GM04503 (cell line): ENCODE measurements at places on chromosomes 1 and 21.

DNA sequence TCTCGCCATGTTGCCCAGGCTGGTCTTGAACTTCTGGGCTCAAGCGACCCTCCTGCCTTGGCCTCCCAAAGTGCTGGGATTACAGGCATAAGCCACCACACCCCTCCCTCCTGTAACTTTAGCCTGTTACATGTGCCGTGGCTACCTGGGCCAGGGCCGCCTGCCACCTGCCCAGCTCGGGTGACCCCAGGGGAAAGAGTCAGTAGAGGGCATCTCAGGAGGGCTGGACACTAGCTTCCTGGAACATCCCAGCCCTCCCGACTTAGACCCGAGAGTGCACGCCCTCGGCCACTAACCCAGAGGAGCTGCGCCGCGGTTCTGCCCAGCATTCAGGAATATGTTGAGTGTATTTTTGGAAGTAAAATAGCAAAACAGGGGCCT lies 40.4 kb upstream of the TMEM52 start:
- DNase-seq, result no peak

DNA sequence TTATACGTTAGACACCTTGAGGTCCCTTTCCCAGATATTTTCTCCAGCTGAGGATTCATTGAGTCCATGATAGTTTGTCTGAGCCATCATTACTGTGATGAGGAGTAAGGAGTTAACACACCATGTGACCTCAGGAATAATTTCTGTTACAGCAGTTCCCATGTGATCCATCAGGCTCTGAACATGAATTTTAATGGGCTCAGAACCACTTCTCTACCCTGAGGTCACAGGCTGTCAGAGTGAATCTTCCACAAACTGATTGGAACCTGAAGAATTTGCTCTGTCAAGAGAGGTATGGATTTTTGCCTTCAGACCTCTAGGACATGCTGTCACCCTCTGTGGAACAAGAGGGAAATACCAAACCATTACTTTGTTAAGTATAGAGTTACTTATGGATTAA lies 81.0 kb downstream of the NTMT2 start:
- no peak for DNase-seq

DNA sequence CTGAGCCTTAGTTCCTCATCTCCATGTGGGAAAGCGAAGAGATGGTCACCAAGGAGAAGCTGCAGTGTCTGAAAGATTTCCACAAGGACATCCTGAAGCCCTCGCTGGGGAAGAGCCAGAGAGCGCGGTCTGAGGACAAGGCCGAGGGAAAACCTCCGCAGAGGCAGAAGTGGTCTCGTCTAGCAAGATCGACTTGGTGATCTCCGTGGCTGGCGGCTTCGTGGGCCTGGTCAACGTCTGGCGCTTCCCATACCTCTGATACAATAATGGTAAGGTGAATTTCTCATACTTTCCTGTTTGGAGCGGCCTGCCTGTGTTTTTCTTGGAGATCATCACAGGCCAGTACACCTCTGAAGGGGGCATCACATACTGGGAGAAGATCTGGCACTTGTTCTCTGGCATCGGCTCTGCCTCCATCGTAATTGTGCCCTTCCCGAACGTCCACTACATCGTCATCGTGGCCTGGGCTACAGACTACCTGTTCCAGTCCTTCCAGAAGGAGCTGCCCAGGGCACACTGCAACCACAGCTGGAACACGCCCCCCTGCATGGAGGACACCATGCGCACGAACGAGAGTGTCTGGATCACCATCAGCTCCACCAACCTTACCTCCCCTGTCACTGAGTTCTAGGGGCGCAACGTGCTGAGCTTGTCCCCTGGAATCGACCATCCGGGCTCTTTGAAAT lies 841.1 kb upstream of the TMPRSS15 start:
- DNase-seq, result no peak

- no peak for DNase-seq
These were observed 51.1 kb upstream of the PDC start for GRCh38 chr1:186511761-186512637.

GRCh38 chr1:95154096-95154495 lies 36.9 kb downstream of the TLCD4 start:
- no peak for DNase-seq

- DNase-seq, result no peak
These were observed 606.0 kb downstream of the SMYD3 start for GRCh38 chr1:245901037-245901436.

DNA sequence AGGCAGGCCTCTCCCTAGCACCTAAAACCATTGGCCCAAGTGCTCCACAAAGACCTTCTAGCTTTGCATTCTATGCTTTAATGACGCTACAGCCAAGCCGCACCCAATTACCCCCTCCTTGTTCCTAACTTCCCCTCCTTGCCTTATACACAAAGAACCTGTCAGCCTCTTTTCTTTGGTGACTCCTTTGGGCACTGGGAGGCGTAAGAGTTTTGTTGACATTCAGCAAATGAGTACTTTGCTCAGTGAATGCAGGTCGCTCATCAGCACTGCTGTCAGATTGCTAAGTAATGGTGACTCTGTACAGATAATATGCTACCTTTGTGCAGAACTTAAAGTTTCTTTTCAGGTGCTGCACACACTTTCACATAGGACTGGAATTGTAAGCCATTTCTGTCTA lies 187.6 kb upstream of the FAM78B start:
- no peak for DNase-seq

GRCh38 chr1:108692724-108693655 lies 880 bp downstream of the PRPF38B start:
- DNase-seq, result no peak

- no peak for DNase-seq
These were observed 282.1 kb upstream of the LYPLAL1 start for GRCh38 chr1:218891577-218891976.

DNA sequence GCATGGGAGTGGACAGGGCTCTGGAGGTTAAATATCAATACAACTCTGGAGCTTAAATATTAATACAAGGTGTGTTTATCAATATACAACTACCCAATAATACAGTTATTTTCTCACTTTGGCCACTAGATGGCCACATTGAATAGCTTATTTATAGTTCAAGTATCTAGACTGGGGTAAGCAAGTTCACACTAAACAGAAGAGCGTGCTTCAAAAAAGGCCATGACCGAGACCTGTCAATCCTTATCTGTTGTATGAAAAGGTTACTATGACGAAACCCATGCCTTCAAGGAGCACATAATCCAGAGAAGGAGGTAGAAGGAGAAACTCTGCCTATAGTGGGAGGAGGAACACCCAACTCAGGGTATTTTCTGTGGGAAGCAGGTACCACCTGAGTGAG lies 29.1 kb downstream of the CHML start:
- no peak for DNase-seq

- DNase-seq, result no peak
These were observed 152.0 kb upstream of the GRIK3 start for GRCh38 chr1:37186246-37186756.

DNA sequence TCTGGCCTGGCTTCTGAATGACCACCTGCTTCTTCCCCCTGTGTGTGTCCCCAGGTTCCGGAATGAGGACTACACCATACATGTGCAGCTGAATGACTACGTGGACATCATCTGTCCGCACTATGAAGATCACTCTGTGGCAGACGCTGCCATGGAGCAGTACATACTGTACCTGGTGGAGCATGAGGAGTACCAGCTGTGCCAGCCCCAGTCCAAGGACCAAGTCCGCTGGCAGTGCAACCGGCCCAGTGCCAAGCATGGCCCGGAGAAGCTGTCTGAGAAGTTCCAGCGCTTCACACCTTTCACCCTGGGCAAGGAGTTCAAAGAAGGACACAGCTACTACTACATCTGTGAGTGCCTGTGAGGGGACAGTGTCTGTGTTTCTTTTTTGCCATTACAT lies 3.6 kb downstream of the EFNA1 start:
- DNase-seq, result no peak

GRCh38 chr1:226309398-226310244 lies 657 bp upstream of the LIN9 start:
- no peak for DNase-seq

- no peak for DNase-seq
These were observed 12.9 kb downstream of the DESI2 start for GRCh38 chr1:244665771-244666217.

GRCh38 chr1:154682254-154682653 lies 74.3 kb upstream of the ADAR start:
- no peak for DNase-seq

DNA sequence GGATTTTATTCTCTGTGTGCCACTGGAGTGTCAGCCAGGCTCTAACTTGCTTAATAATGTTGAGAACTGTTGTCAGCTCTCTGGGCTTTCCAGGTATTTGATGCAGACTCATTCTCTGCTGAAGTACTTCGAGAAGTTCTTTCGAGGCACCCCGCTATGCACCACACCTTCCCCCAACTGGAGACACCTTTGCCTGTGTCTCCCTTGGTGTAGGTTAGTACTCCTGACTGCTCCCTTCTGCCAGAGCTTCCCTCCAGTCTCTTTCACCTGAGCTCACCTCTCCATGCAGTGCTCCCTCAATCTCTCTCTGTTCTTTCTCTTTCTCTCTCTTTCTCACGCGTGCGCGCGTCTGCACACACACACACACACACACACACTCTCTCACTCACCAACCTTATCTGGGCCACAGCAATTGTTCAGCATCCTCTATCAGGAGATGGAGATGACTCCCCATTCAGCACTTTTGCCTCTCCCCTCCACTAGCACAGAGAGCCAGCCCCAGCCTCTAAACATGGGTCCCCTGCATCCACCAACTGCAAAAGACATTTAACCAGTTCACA lies 14.0 kb upstream of the MGST3 start:
- DNase-seq, result no peak

DNA sequence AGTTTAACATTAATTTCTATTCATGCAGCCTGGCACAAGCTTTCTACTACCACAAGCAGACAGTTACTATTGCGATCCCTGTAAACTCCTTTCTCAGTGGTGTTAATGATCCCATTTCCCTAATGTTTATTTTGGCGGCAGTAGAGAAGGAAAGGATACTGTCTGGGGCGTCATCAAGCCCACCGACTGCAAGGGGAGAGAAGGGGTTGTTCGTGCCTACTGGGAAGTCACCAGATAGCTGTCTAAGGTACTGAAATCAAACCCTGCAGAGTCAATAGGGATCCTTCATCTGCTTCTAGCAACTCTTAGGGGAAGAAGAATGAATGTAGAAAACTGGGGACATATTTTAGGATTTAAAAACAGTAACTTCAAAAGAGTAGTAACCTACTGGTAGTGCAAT lies 95.2 kb upstream of the ADAR start:
- DNase-seq, result no peak

DNA sequence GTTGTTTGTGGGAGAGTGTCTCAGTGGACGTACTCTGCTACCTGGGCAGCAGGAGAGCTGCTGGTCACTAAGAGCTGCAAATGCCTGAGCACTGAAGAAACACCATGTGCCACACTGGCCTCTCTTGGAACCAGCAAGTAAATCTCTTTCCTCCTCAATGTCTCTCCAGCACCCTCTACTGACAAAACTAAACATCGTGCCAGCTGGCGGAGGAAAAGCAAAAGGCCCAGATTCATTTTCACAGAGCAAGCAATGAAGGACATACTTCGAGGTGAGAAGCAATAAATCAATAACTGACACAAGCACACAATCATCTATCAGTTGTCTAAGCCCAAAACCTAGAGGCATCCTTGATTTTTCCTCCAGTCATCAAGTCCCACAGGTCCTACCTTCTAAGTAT lies 78.1 kb downstream of the RERE start:
- DNase-seq, result no peak

DNA sequence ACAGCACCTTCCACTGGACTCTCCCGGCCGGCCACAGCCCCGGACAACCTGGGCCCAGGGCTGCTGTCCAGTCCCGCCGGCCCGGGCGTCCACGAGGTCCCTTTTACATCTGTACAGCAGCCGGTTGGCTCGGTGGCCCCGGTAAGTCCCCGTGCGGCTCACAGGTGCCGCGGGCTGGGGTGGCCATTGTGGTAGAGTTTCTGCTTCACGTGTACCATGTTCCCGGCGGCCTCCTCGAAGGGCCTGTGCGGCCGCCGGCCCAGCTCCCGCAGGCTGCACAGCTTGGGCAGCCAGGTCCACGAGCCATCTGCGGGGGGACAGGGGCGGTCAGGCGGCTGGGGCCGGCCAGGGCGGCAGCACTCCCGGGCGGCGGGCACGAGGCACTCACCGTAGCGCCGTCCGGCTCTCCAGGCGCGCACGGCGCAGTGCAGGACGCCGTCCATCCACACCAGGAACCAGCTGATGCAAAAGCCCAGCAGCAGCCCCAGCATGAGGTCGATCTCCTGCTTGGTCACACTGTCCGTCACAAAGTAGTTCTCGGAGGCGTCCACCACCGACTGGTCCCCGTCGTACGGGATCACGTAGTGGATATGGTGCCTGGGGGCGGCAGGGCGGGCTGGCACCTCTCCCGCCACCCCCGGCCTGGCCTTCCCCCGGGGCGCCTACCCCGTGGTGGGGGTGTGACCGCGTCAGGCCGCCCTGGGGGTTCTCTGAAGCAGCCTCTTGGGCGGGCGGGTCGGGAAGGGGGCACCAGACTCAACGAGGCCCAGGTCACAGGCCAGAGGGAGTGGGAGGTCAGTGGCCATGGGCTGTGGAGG lies 5.0 kb downstream of the TMEM240 start:
- no peak for DNase-seq

- peak; percentile 75 for DNase-seq
These were observed 41.0 kb downstream of the RUNX3 start for GRCh38 chr1:24888971-24889676.

DNA sequence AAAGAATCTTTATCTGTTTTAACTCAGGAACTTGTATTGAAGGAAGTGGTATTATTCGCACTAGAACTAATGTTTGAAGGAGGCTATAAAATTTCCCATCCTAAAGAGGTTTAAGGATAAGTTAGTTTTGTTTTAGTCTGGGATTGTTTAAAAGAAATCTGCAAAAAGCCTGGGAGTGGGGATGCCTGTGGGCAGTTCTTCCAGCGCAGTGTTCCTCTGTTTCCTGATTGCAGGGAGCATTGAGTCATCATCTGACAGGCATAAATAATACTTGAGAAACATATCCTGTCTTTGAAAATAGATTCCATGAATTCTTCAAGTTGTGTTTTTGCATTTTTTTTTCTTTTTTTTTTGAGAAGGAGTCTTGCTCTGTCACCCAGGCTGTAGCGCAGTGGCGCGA lies 350.8 kb upstream of the PTBP2 start:
- DNase-seq, result peak; percentile 73

- DNase-seq, result no peak
These were observed 199.4 kb downstream of the GABPA start for GRCh38 chr21:25934130-25934529.
